ENCODE measurements at places on chromosomes 5 and 9. TPM values are rescaled to one million over a fixed set of nuclear protein-coding genes. Genes with fewer than 3 reads are reported as not detected.
A peak's percentile ranks its signal among the peaks of the same experiment; 100 is the strongest.

- DNase-seq = peak; percentile 24
Measured at GRCh38 chr9:97388721-97389238, 23.1 kb upstream of the TDRD7 start.

- DNase-seq = peak; percentile 47
Measured at GRCh38 chr5:125045646-125046045, 299.2 kb upstream of the ZNF608 start.

Gene TAF11L10
- not detected for total RNA-seq

DNA sequence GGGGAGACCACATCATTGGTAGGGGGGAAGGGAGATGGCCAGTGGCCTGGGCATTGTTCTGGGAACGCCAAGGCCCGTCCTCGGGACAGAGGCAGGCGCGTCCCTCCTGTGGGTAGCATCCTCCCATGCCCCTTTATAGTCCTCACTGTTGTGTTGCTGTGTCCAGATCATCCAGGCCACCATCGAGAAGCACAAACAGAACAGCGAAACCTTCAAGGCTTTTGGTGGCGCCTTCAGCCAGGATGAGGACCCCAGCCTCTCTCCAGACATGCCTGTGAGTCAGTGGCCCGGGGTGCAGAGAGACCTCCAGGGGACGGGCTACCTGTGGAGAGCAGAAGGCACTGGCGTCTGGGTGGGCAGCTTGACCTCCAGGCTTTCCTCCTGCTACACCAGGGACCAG, 38.4 kb upstream of the SUSD3 start:
- no peak for DNase-seq

DNA sequence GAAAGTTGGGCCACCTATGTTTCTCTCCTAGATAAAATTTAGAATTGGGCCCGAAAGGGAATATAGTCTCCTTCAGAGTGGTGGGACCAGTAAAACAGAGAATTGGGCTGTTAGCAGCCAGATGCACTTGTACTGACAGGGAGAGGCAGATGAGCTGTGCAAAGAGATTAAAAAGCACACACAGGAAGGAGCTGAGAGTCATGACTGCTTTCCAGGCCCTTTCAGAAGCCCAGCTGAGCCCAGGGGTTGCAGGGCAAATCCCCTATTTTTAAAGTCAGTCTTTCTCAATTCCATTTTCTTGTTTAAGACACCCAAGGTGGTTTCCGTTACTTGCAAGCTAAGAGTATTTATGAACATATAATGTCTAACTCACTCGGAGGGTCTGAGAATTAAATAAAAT, 130.4 kb downstream of the PRELID2 start:
- DNase-seq = no peak

DNA sequence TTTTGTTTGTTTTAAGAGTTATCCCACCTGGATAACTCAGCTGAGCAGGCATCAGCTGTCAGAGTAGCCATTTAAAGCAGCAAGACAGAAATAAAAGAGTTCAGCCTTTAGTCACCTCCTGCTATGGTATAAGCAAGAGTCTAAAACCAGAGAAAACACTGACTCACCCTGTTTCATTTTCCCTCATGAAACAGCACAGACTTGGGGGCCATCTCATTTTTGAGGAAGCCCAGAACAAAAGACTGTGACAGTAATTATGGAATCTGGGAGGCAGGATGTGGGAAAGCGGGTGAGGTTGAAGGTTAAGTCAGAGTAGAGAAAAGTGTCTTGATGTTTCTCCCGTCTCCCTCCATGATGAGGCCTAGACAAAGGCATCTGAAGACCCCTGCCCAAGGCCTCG, 90.2 kb upstream of the FAM174A start:
- peak; percentile 74 for DNase-seq

Measured in HT1080 (cell line).